ENCODE measurements at places on chromosomes 5 and 9. TPM values are rescaled to one million over a fixed set of nuclear protein-coding genes. Genes with fewer than 3 reads are reported as not detected.

DNA sequence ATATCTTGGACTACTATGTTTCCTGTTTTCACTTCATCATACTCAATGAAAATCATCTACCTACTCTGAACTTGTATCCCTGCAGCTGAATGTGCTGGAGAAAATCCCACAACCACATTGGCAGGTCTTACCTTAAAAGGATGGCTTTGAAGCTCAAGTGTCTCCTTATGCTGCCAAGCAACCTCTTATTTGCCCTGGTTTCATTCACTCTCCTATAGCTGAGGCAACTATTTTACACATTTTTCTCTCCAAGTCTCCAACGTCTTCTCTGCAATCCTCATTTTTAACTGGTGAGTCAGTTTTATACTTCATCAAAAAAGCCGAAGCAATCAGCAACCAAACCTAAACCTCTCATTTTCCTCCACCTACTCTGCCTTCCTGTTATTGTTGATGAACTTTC, 49.7 kb downstream of the POU4F3 start:
- H3K27me3 ChIP-seq = no peaks in the 10 kb centered on the region
- H3K4me3 ChIP-seq = no peak overlapping the region
- H3K27ac ChIP-seq = no peak overlapping the region
- H3K4me1 ChIP-seq = no peaks in the 10 kb centered on the region
- no peak for DNase-seq

GRCh38 chr5:169670769-169671525, 33.9 kb downstream of the DOCK2 start:
- H3K36me3 ChIP-seq = peaks cover 8% of the 10 kb centered on the region
- peaks cover 47% of the 10 kb centered on the region for H3K4me1 ChIP-seq
- H3K27ac ChIP-seq = peak overlapping the region; percentile 22
- H3K27me3 ChIP-seq = no peaks in the 10 kb centered on the region

GRCh38 chr5:1010641-1011046, 2.0 kb downstream of the NKD2 start:
- no peaks in the 10 kb centered on the region for H3K36me3 ChIP-seq
- peaks cover 8% of the 10 kb centered on the region for H3K4me1 ChIP-seq
- peaks cover 31% of the 10 kb centered on the region for H3K27me3 ChIP-seq
- peak; percentile 26 for DNase-seq
- no peak overlapping the region for H3K4me3 ChIP-seq

Gene C9orf50
- total RNA-seq = not detected

Gene SETX
- total RNA-seq = 66.1 TPM

Gene GLRA1
- total RNA-seq = not detected

Gene SPATA31A3
- not detected for total RNA-seq

All from natural killer cell treated with Interleukin-12 subunit alpha and Interleukin-12 subunit beta and Interleukin-15 and Interleukin-18, amount 100 ng/mL, for 72 hours (primary cell).